Stimulated activated effector memory CD8-positive, alpha-beta T cell treated with anti-CD3 and anti-CD28 coated beads, Interleukin-12 subunit alpha, Interleukin-12 subunit beta, amount 100 ng/mL, for 72 hours (primary cell): ENCODE measurements at places on chromosomes 4 and X.

GRCh38 chr4:122458625-122459024 lies 2.1 kb upstream of the IL2 start:
- DNase-seq: peak; percentile 59

DNA sequence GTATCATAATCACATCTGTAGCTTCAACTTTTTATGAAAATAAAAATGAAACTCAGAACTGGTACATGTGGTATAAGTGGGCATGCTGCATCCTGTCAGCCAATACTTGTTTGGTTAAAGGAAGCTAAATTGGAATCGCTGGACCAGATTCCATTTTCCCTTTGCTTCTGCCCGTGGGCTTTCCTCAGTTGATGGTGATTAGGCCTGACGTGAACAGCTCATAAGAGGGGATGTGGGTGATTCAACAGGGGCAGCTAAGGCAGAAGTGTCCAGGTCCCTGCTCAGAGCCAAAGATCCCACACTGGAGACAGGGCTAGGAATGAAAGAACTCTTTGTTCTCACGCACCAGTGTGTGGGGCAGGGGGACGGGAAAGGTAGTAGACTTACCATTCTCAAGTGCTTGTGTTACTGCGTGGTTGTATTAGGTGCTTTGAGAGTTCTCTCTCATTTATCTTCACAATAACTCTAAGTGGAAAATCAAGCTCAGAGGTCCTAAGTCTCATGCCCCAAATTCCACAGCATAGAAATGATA lies 63.2 kb upstream of the GUCY1A1 start:
- DNase-seq: no peak

GRCh38 chr4:18075823-18076433 lies 54.4 kb upstream of the LCORL start:
- DNase-seq: peak; percentile 49

DNA sequence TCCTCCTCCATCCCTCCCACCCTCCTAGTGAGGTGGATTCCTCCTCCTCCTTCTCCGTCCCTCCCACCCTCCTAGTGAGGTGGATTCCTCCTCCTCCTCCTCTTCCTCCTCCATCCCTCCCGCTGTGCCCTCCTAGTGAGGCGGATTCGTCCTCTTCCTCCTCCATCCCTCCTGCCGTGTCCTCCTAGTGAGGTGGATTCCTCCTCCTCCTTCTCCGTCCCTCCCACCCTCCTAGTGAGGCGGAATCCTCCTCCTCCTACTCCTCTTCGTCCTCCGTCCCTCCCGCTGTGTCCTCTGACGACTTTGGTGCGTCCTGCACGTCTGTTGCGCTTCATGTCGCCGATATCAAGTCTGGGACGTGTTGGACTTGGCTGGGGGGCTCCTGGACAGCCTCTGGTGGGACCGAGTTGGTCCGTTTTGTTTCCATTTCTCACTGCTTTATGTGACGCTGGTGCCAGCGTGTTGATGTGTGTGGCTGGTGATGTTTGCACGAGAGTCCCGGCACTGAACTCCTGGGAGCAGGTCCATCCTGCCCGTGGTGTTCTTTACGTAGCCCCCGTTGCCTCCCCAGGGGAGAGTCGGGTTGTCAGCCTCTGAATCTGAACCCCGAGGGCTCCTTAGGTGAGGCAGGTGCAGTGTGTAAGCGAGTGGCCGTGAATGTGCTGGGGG lies 5.4 kb downstream of the AKAP17A start:
- DNase-seq: no peak

DNA sequence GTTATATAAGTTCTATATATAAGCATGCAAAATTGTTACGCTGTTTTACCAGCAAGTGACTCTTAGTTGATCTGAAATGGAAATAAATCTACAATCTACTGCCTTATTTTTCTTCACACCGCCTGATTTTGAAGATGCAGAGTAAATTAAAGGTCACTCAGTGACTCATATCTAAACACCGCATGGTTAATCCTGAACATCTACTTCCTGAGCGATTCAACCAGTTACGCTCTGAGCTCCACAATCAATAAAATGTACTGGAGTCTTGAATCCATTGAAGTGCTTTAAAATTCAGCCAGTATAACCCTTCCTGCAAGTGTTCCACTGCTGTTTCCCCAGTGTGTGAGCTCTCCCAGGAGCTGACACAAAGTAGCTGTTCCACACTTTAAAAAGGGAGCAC lies 192.8 kb downstream of the SLC7A11 start:
- DNase-seq: no peak
